Muscle of arm (tissue), 14 donors: ENCODE measurements at places on chromosomes 1 and 21. TPM values are rescaled to one million over a fixed set of nuclear protein-coding genes. Genes with fewer than 3 reads are reported as not detected.

Gene DCST1
- 0.25 TPM for polyA plus RNA-seq

Gene SPRR2F
- polyA plus RNA-seq: not detected

Gene GNAT2
- polyA plus RNA-seq: not detected

Gene AMY1C
- polyA plus RNA-seq: not detected

Gene KIAA0040
- 17.7 TPM for polyA plus RNA-seq

Gene FCRL1
- polyA plus RNA-seq: 0.19 TPM

Gene CCDC24
- polyA plus RNA-seq: 4.2 TPM
